ENCODE measurements at places on chromosomes 3 and 15.
A peak's percentile ranks its signal among the peaks of the same experiment; 100 is the strongest.

GRCh38 chr15:45704329-45705249 is 69.8 kb downstream of the SQOR start:
- DNase-seq: no peak

- no peak for DNase-seq
Observed at GRCh38 chr15:58506783-58507668, 75.2 kb downstream of the LIPC start.

DNA sequence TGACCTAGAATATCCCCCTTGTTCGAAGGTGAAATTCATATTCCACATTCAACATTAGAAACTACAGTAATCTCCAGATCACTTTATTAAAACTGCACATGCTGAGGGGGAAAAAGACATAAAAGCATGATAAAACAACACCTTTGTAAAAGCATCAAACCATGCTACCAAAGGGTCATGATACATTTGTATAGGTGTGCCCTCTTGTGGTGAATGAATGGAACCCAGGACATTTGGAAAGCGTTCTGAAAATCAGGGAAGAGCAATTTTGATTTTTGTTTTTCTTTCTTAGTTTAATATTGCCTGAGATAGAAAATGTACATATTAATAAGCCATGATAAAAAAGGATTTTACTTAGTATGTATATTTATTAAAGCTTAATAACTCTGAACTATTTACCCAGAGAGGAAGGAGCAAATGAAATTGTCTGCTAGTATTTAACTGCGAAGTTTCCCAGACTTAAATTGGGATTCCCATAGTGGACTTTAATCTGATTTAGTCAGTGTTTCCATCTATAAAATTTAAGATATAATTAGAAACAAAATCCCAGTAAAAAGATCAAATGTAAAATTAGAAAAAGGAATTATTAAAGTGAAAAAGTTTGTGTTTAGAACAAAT is 105.8 kb upstream of the ARL6 start:
- peak; percentile 28 for DNase-seq

DNA sequence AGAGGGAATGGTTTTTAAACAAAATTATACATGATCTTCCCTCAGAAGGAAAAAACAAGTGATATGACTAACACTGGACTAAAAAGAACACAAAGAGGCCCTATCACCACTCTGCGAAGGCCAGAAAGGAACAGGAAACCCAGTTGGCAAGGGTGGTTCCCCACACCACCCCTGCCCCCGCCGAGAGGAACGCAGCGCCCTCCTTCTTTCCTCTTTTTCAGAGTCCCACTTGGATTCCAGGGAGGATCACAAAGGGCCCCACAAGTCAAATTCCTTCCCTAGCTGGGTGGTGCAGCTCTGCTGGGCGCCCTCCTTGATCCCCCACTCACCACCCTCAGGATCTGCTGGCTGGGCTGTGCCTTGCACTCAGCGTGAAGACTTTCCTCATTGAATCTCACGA is 29.8 kb downstream of the PLA1A start:
- DNase-seq: no peak

DNA sequence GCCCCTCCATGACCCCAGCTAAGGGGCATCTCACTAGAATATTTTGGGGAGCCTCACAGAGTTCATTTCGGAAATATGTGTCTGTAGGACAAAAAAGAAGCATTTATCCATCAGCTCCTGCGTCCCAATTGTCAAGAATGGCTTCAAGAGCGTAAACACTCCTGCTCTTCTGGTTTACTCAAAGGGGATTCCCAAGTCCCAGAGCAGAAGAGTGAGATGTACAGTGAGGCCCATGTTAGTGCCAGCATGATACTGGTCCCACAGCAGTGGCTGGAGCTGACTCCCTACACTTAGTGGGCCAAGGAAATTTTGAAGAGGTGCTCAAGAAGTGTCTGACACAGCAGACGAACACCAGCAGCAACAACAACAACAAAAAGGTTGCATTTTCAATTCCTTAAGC is 34.9 kb upstream of the ARL8B start:
- DNase-seq: no peak

- no peak for DNase-seq
Observed at GRCh38 chr3:50168388-50168787, 13.3 kb downstream of the SEMA3F start.

DNA sequence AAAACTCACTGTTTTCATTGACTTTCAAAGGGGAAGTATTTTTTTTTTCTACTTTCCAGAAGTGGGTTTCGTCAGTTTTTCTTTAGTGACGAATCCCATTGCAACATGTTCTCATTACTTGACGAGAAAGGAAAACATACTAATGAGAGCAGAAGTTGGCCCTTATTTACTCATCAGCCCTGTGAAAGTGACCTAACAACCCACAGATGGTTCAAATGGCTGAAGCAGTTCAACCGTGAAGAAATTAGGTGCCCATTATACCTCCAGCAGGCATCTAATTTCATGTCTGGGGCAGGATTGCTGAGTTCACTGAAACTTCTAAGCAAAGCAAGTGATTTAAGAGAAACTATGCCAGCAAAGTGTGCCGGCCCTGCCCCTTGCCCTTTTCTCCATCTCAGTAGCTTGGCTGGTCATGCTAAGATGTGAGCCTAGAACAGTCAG is 9.0 kb downstream of the AQP9 start:
- DNase-seq: no peak

GRCh38 chr3:16707260-16707659 is 102.0 kb upstream of the DAZL start:
- no peak for DNase-seq

GRCh38 chr3:46995901-46996562 is 16.6 kb downstream of the NBEAL2 start:
- no peak for DNase-seq

DNA sequence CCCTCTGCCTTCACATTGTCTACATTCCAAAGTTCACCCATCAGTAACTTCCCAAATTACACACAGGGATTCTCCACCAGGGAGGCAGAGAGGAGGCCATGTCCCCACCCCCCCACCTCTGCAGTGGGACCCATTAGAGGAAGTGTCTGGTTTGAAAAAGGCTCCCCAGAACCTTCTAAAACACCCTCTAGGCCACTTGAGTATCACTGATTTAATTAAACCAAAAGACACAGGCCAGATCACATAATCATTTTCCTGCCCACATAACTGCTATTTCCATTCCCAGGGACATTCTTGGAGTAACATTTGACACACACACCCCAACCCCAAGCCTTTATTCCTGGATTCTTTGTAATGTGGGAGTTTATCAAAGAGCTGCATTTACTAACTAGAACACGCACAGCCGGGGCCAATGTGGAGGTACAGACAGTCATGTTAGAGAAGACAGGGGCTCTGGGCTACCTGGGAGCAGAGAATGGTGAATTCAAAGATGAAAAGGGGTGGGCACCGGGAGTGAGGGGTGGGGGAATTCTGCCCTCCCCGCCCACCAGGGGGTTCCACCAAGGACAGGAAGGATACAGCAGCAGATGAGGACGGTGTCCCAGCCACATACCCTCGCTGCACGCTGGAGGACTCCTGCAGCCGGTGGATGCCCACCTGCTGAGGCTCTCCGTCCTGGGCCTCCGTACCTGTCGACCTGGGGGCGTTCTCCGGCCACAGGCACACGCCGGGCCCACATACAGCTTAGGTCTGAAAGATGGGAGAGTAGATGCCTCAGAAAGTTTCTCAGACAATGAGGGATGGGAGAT is 201.4 kb upstream of the CTNNB1 start:
- DNase-seq: no peak

DNA sequence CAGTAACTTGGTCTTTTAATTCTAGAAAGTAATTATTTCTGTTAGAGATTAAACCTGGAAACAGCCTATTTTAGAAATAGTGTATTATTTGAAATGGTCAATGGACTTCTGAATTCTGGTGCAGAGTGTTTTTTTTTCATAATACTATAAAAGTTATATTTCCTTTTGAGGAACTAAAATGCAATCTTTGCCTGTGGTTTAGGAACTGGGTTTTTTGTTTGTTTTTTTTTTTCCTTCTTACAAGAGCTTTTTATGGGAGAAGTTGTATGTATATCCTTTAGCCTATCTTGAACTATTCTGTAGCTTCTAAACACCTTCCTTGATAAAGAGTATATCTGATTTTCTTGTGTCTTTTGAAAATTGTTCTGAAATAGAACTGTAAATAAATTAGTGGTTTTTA is 88.3 kb downstream of the ARIH1 start:
- no peak for DNase-seq

- no peak for DNase-seq
Observed at GRCh38 chr3:21599890-21600289, 151.1 kb downstream of the ZNF385D start.

DNA sequence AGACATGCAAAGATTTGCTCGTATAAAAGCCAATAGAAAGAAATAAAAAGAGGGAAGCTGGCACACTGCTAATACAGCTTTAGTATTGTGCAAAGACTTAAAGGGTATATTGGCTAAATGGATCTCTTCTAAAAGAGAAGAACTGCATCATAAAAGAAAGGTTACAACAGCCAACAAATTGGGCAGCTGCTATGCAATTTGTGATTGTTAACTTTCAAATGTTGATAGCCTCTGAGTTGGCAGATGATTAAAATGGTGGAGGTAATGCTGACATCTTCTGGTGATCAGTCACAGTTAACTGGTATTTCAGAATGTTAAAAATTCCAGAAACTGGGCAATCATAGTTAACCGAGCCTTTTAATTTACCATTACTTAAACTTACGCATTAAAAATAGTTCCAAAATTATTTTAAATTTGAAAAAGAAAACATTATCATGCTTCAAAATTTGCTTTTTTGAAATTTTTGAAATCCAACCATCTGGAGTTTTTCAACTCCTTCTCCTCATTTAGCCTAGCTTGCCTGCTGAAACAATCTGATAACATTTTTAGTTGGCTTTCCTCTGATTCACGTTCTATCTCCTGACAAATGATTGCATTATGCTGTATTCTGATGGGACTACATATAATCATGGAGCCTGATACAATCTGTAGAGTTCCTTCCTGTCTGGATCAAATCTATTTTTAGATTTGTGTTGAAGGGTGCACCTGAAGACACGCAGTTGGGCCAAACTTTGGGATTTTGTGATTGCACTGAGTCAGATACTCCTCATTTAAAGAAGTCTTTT is 144.0 kb upstream of the PDZRN3 start:
- DNase-seq: no peak

- peak; percentile 87 for DNase-seq
Observed at GRCh38 chr15:60044636-60045270, 40.6 kb downstream of the FOXB1 start.

GRCh38 chr3:32078864-32079263 is 27.6 kb upstream of the GPD1L start:
- no peak for DNase-seq

DNA sequence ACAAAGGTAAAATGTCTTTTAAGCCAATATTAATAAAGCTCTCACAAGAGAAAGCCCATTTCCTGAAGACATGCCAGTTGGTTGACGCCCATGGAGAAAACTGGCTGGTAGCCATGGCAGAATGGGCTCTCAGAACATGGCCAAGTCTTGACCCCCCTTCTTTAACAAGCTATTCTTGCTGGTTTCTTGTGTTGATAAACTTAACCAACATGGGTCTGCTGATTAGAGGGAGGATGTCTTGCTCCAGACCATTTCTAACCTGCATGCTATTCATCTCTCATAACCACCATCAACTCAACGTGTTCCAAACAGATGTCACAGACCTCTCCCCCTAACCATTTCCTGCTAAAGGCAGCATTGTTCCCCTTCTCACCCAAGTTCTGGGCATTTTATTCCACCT is 25.7 kb downstream of the NTRK3 start:
- DNase-seq: no peak

All from Jurkat, Clone E6-1 (cell line).